Activated CD4-positive, alpha-beta T cell treated with anti-CD3 and anti-CD28 coated beads for 36 hours (primary cell): ENCODE measurements at places on chromosomes 4 and X.

- no peak for DNase-seq
Observed at GRCh38 chrX:51406688-51407519, 74.3 kb downstream of the NUDT10 start.

DNA sequence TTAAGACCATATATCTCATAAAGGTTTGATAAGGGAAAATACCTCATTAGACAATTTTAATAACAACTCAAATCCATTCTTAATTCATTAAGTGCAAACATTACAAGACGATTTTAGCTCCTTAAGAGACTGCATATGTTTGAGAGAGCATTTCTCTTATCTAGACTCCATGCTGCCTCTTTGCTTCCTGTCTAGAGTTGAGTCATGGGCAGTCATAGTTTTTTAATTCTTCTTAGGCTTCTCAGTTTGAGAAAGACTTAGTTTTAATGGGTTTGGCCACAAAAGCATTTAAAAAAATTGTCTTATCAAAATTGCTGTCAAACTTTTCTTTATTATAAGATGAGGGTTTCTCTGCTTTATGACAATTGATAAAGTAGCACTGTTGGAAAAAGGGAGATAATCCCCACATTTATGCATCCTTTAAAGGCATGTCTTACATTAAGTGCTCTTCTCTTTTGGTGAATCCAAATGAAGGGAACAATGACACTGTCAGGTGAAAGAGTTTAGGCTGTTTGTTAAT, 713.4 kb downstream of the PCDH18 start:
- DNase-seq: no peak

- no peak for DNase-seq
Observed at GRCh38 chr4:83782591-83782990, 246.7 kb downstream of the GPAT3 start.

GRCh38 chr4:7890635-7891393, 48.8 kb downstream of the AFAP1 start:
- no peak for DNase-seq

DNA sequence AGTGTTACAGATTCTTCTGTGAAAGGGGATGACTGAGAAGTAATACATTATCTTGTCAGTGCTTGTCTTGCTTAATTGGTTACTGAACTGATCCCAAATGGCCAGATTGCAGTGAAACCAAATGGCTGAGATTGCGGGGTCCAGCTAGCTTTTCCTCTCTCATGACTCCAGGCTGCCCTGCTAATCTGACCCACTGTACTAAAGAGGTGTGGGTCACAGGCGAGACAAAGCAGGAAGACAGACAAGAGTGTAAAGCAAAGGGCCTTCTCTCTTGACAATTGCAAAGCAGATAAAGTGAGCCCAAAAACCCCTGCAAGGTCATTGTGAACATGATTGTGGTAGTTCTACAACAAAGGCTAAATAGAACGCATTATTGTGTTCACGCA, 2.1 kb downstream of the TMEM150C start:
- no peak for DNase-seq

DNA sequence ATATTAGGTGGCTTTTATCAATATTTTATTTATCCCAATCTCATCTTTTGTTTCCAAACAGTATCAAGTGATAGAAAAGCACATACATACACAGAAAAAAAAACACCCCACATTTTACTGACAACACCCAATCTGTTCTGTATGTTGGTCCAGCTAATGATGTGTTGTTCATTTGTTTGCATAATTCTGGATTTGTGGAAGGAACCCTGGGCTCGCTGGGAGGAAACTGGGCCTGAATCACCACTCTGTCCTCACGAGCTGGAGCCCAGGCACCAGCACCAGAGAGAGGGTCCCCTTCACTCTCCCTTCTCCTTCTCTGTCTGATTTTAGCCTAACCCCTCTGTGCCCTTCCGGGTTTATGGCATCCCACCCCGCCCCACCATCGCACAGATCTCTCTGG, 79.8 kb downstream of the PSAPL1 start:
- no peak for DNase-seq

GRCh38 chr4:133124746-133125145, 24.3 kb upstream of the PCDH10 start:
- no peak for DNase-seq

- DNase-seq: no peak
Observed at GRCh38 chr4:138555584-138555983, 313.4 kb upstream of the SLC7A11 start.

DNA sequence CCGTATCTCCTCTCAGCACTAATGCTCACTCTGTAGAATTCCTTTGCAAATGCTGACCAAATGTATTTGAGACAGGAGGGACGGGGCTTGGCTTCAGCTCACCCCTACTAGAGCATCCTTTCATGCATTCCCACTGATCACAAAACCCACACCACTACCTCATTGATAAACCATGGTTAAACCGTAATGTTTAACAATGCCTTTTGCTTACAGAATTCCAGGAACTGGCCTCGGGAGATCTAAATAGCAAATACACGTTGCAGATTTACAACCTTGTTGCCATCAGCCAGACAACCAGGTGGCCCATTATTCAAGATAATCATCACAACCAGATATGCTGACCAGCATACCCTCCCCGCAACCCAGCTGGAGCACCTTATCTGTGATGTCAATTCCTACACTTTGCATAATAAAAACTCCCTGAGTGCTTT, 391.9 kb downstream of the KCTD8 start:
- DNase-seq: no peak

DNA sequence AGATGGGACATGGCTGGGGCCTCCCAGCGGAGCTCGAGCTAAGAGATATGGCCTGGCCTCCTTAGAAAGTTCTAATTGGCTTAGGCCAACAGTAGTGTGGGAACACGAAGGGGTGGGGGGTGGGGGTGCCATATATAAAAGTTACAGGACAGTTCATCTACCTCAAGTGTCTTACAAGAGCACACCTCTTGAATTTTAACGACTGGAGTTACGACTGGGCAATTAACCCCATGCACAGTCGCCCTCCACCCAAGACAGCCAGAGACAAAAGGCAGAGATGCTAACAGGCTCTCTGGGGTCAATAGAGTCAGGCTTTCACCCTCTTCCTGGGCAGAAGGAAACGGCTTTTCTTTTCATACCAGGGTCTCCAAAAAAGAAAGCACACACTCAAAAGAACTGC, 302.2 kb downstream of the BCOR start:
- no peak for DNase-seq

DNA sequence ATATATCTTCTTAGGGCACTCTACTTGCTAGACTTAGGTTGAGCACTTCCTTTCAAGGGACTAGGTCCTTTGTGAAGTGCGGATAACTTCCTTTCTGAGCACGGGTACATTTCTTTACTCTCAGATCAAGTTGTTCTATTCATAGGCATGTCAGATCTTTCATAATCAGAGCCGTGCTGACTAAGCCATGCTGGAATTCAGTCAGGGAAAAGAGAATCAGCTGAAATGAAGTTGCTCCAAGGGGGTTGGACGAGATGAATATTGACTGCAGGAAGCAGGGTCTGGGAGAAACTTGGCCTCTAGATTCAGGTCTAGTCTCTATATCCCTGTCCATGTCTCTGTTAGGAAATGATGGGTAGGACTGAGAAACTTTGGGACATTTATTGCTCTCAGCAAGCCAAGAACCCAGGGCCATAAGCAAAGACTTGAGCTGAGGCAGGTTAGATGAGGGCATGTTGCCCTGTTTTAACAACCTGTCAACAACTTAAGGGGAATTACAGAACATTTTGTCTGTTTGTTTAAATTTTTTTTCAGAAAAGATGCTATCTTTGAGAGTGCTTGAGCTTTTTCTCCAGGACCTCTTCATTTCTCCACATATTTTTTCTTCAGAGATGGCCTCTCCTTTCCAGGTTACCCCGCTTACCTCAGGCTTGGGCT, 28.3 kb downstream of the AREG start:
- no peak for DNase-seq

GRCh38 chr4:83112231-83112630, 2.3 kb downstream of the PLAC8 start:
- DNase-seq: peak; percentile 23

GRCh38 chrX:56978172-56978571, 17.2 kb downstream of the SPIN3 start:
- DNase-seq: peak; percentile 44

GRCh38 chr4:143025081-143025704, 159.5 kb upstream of the USP38 start:
- no peak for DNase-seq

DNA sequence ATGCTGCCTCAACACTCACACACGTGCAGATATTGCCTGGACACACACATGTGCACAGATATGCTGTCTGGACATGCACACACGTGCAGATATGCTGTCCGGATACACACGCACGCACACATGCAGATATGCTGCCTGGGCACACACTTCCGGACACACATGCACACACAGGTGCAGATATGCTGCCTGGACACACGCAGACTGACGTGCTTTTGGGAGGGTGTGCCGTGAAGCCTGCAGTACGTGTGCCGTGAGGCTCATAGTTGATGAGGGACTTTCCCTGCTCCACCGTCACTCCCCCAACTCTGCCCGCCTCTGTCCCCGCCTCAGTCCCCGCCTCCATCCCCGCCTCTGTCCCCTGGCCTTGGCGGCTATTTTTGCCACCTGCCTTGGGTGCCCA, 14.7 kb downstream of the FGFRL1 start:
- DNase-seq: peak; percentile 79

DNA sequence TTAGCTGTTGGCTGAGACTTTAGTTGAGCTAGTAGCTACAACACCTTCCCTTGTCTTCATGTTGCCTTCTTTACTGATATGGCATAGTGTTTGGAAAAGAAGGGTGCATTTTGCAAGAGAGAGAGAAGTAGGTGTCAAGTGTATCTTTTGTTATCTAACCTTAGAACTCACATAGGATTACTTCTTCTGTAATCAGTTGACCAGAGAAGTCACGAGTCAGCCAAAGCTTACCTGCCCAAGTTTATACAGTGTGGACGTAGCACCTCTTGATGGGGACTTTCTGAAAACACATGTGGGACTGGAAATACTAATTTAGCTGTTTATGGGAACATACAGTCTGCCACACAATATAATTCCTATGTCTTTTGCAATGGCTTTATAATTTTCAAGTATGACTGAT, 56.0 kb downstream of the UGT8 start:
- DNase-seq: no peak

DNA sequence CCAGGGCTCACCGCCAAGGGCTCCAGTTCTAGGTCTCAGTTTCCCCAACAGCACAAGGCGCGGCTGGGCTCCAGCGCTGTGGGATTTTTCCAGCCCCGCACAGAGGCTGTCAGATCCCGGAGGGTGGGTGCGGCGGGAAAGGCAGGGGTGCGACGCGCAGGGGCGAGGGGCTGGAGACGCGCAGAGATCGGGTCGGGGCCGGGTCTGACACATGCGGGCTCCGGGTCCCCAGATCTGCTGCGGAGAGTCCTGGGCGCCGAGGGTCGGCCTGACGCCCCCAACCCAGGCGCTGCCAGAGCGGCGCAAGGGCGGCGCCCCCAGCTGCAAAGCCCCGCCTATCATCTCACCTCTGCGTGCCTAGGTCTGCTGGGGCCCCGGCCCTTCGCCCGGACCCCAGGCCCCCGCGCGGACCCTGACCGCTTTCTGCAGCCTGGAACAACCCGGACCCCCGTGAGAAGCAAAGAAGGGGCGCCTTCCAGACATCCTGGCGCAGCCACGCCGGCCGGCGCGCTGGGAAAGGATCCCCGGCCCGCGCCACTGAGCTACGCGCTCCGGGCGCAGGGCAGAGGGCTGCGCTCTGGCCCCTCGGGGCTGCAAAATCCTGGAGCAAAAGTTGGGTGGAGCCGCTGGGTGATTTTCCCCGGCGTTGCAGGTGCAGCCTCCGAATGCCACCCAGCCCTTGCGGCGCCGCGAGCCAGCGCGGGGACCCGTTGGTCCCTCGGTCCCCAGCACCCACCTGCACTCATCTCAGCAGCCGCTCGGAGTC, 486 bp downstream of the ABLIM2 start:
- DNase-seq: no peak

- DNase-seq: no peak
Observed at GRCh38 chr4:74904509-74905065, 28.3 kb upstream of the PARM1 start.

GRCh38 chr4:128600996-128601871, 208.3 kb upstream of the JADE1 start:
- DNase-seq: no peak

GRCh38 chr4:13642170-13642950, 14.8 kb upstream of the BOD1L1 start:
- DNase-seq: no peak

DNA sequence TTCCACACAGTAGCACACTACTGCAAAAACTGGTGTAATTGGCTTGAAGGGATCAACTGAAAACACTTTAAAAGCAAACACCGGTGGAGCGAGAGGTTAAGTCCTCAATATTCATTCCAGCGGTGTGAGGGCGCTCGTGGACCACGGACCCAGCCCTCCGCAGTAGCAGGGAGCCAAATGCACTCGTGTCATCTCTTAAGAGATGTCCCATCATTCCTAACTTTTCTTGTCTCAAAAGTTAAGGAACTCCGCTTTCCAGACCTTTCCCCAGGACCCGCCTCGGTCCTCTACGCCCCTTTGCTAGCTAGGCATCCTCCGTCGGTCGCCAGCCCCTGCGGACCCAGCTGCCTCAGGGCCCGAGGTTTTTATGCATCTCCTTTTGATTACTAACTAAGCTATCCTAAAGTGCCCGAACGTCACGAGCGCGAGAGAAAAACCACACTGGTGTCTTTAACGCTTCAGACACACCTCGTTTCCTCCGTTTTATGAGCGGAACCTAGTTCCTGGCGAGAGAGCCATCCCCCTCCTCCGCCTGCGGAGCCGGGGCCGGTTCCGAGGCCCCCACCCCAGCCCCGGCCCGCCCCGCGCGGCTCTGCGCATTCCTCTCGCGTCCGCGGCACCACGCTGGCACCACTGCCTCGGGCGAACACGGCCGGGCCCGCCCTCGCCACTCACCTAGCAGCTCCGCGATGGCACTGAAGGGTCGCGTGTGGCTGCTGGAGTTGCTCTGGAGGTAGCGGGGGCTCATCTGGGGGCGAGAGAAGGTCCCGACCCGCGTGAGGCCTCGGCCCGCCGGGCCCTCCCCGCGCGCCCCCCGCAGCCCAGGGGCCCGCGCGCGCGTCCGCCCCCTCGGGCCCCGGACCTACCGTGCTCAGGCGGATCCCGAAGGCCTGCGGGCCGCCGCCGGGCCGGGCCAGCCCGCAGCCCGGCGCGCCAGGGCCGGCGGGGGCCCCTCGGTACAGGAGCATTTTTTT, 723 bp downstream of the MORC4 start:
- peak; percentile 66 for DNase-seq

DNA sequence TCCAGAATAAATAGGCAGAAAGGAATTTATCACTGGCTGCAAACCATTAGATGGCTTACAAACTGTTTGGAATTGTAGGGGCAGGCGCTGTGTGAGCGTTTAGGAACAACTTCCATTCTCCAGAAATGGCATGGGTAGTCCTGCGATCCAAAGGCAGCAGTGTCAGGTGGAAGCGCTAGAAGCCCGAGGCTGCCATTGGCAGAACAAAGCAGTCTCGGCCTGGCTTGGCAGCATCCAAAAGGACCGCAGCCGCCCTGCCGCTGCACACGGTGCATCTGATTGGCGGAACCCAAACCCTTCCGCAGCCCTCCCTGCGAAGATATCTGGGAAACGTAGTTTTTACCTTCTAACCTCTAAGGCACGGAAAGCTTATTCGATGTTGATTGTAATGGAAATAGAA, 23.6 kb upstream of the YTHDC1 start:
- peak; percentile 82 for DNase-seq
